ENCODE measurements at places on chromosomes 4 and X. TPM values are rescaled to one million over a fixed set of nuclear protein-coding genes. Genes with fewer than 3 reads are reported as not detected.

SLC38A5 gene
- total RNA-seq, result not detected

DNA sequence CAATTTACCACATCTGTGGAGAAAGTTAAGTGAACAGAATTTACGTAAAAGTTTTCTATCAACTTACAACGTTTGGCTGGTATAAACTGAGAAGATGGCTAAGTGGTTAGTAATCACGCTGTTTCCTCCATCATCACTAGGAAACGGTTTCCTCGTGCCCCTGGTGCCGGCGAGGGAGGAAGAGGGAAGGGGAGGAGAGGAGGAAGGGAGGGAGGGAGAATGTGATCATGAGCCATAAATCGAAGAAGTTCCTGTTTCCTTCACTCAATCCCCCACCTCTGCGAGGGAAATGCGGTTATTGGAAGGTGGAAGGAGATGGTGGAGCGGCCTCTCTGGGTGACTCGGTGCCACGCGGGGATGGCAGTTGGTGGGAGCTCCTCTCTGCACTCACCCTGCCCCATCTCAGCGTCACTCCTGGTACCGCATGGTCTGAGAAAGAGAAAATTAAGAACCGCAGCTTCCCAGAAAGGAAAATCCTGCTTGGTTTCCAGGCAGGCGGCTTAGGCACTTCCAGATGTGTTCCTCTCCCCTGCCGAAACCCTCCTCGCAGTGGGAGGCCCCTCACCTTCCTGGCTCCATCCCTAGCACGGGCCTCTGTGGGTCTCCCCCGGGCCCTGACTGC, 216.8 kb downstream of the AFAP1 start:
- DNase-seq, result no peak

DNA sequence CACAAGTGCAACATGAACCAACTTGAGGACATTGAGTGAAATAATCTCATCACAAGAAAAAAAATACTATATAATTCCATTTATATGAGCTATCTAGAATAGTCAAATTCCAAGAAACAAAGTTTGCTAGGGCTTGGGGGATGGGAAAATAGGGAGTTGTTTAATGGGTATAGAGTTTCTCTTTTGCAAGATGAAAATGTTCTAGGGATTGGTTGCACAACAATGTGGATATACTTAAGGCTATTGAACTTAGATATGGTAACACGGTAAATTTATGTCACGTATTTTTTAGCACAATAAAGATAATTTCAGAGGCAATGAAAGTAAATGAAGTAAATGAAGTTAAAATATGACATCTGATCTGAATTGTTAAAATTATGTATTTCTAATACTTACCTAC, 7.9 kb downstream of the MFSD8 start:
- DNase-seq, result no peak

WDFY3 gene
- 91.4 TPM for total RNA-seq

DNA sequence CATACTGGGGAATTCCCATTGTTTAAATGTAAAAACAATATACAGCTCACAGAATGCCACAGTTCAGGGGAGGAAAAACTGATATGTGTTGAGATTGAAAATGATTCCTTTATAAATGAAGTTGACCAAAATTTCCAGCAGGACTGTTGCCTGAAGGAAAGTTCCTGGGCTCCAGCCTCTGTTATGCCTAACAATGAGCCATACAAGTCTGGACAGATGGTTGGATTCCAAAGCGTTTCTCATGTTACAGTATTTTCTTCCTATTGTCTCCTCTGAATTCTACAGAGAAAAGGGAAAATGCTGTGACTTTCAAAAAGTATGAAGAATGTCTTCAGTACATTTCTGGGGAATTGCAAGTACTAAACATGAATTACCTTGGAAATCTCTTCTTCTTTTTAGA, 73.3 kb downstream of the ALPK1 start:
- DNase-seq, result no peak

GRCh38 chr4:146343199-146343598, 128.9 kb downstream of the REELD1 start:
- DNase-seq, result no peak

DNA sequence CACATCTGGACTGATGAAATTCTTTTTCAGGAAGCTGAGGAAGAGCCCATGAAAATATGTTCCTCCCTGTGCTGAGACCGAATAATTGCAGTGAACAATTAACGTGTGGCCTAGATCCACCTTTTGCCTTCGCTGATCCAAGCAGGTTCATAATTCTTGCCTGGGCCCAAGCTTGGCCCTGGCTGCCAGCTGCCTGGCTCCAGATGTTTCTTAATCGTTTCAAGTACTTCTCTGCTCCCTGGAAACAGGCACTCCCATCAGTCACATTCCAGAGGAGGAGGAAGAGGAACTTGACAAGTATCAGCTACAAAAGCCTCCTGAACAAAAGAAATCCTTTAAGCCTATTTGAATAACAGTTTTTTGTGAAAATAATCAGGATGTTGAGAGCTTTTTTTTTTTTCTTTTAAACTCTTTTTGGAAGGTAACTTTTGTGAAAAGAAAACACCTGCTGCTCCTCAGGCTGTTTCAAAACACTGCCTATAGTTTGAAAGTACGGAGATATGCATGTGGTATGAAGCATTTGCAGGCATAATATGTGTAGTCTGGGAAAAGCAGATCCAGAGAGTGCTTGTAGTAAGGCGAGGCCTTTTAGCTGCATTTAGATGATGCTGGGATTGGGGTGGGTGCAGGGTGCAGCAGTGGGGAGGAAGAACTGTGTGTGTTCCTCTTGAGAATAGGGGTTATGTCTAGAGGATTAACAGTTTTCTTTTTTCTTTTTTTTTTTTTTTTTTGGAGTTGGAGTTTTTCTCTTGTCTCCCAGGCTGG, 154.4 kb downstream of the PTTG2 start:
- DNase-seq, result no peak

Measured in osteocyte (in vitro differentiated cells).